Retina (tissue), 1 donor: ENCODE measurements at places on chromosomes 13 and 19.

- no peak for DNase-seq
Observed at GRCh38 chr19:1052349-1052975, 12.6 kb downstream of the ABCA7 start.

GRCh38 chr19:54411033-54411432 lies 4.2 kb upstream of the TTYH1 start:
- DNase-seq, result no peak

DNA sequence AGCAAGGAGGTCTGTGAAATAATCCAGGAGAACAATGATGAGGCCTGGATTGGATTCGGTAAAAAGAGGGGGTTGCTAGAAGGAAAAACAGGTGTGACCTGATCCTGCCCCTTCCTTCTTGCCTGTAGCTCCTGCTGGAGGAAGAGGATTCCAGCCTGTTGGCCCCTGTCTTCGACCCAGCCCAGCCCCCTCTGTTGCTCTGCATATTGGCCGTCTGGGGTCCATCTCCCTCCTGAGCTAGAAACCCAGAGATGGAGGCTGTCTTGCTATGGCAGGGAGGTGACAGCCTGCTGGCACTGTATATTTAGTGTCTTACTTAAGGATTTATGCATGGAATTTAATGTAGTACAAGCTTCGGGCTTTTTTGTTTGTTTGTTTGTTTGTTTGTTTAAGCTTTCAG lies 6.6 kb downstream of the DMRTC2 start:
- DNase-seq, result no peak

DNA sequence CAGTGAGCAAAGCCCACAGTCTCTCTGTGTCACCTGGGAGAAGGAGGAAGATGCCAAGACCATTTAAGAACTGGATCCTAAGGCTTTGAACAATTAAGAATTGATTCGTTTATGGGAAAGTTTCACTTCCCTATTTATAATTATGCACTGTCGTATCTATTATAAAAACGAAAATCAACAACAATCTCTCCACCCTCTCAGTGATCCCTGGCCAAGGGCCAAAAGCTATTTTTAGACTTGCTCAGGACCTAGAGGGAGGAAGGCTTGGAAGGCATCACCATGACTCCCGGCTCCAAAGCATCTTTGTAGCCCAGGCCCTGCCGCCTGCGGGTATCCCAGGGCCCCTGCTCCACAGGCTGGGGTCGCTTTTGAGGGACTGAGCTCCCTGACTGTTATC lies 1.3 kb downstream of the RHPN2 start:
- peak; percentile 38 for DNase-seq

- DNase-seq, result no peak
Observed at GRCh38 chr13:112955271-112955937, 13.6 kb upstream of the MCF2L start.

- no peak for DNase-seq
Observed at GRCh38 chr13:33207615-33207961, 78.0 kb downstream of the STARD13 start.

DNA sequence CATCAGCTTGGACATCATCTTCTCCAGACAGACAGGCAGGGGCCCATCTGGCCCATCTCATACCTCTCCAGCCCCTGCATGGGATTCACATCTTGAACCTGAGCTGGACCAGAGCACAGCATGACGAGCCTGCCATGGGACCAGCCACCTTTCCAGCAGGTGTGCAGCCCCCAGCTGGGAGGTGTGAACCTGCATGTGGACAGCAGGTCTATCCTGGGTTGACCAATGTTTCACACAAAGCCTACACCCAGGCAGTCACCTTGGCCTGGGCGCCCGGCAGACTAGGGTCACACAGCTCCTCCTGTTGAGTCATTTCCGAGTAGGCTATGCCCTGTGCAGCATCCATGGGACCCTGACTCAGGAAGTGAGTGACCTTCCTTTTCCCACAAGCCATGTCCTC lies 41.4 kb downstream of the MAU2 start:
- no peak for DNase-seq

GRCh38 chr19:11338569-11339253 lies 746 bp downstream of the RAB3D start:
- DNase-seq, result peak; percentile 35

DNA sequence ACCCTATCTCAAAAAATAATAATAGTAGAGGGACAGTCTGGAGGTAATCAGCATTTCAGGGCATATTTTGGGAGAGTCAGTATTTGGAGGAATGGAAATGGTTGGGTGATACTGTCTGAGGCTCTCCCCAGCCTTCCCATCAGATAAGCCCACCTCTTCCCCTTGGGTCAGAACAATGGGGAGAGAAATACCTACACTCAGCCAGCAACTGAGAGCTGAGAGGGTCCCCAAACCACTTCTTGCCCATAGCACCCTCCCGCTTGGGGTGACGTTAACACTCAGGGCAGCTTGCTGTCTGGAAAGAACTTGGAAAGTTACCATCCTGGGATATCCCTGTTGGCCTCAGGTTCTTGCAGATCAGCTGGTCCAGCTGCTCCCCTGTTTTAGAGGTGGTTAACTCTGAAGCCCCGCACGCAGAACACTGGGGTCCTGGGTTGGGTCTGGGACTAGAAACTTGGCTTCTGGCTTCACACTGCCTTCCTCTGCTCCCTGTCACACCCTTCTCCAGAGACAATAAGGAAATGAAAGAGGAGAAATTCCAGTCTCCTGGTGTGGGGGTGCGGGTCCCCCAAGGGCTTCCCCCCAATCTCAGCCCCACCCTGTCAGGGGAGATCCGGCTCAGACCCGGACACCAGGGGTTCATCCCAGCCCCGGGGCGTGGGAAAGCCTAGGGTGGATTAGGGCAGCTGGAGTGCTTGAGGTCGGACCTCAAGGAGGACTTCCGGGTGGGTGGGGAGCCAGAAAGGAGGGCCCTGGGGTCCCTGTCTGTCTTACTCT lies 2.5 kb downstream of the FOXA3 start:
- DNase-seq, result no peak

GRCh38 chr13:106517109-106517847 lies 18.2 kb downstream of the EFNB2 start:
- DNase-seq, result no peak

DNA sequence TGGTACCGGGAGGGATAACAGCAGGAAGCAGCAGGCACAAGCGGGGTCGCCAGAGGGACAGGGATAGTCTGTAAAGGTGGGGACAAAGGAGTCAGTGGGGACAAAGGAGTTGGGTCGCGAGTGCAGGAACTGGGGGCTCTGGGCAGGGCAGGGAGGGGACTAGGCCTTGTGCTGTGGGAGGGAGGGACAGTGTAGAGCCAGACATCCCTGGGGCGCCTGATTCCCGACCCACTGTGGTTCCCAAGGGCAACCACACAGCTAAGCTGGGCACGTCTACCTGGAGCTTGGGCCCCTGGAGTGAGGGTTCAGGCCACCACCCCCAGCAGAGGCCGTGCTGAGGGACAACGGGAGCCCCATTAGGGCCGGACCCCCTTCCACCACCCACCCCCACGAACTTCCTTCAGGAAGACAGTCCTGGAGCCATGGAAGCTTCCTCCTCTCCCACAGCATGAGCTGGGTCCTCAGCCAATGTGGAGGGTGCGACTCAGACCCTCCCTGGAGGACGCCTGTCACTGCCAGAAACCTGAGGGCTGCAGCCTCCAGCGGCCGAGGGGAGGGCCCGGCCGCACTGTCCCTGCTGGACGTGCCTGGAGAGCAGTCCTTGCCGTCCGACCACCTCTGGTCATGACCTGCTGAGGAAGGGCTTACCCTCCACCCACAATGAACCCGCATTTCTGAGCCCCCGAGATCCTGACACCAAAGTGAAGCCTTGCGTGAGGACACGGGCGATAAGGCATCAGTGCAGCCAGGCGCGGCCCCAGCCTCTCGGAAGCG lies 77.9 kb downstream of the SPACA7 start:
- DNase-seq, result peak; percentile 36

- DNase-seq, result no peak
Observed at GRCh38 chr13:98514288-98514687, 62.6 kb downstream of the STK24 start.

DNA sequence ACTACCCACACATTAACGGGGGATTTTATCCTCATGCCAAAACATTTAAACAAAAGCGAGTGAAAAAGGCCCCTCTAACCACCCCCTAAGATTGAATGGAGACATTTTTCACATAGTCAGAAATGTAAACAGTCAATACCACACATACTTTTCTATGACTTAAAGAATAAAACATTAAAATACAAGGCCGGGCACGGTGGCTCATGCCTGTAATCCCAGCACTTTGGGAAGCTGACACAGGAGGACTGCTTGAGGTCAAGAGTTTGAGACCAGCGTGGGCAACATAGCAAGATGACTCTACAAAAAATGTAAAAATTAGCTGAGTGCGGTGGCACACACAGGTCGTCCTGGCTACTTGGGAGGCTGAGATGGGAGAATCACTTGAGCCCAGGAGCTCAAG lies 47.3 kb downstream of the MPHOSPH8 start:
- no peak for DNase-seq

- DNase-seq, result no peak
Observed at GRCh38 chr19:5025027-5025426, 56.1 kb downstream of the KDM4B start.

DNA sequence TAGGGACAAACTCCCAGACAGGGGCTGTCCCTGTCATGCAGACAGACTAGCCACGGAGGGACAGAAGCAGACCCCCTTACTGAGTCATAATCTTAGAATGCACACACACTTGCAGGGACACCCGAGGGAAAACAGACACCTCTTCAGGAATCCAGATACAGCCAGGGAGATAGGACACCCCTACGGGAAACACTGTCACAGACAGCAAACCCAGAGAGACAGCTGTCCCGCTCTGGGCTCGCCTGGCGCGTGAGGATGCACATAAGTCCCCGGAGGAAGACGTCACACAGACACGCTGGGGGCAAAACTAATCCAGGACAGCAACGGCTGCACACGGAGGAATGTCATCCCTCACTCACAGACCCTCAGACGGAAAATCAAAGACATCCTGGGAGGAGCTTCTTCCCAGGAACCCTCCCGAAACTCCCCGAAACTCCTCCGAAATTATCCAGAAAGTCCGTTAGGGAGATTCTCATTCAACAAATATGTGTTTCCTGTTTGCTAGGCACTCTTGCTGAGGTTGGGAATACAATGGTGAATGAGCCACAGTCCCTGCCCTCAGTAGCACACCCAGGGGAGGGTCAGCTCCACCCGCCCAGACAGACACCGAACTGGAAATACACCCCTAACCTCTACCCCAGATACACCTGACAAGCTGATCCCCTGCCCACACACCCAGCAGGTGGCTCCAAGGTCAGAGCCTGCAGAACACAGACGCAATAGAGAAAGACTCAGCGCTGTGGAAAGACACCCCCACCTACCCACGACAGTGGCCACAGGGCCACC lies 15.2 kb upstream of the TOMM40 start:
- no peak for DNase-seq

DNA sequence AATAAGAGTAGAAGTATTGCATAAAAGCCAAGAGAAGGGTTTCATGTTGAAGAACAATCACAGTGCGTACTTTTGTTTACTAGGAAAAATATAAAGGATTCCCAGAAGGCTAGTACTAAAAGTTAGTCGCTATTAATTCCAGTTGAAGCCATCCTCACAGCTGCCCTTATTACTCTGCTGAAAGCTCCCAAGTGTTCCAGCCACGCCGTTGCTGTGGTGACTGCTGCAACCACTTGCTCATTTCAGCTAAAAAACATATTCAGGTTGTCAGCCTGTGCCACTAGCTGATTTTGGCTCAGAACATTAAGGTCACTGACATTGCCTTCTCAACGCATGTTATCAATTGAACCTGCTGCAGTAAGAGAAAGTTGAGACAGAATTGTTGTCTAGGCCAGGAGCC lies 87.1 kb upstream of the FNDC3A start:
- no peak for DNase-seq

- no peak for DNase-seq
Observed at GRCh38 chr13:96860882-96861281, 133.4 kb downstream of the OXGR1 start.

DNA sequence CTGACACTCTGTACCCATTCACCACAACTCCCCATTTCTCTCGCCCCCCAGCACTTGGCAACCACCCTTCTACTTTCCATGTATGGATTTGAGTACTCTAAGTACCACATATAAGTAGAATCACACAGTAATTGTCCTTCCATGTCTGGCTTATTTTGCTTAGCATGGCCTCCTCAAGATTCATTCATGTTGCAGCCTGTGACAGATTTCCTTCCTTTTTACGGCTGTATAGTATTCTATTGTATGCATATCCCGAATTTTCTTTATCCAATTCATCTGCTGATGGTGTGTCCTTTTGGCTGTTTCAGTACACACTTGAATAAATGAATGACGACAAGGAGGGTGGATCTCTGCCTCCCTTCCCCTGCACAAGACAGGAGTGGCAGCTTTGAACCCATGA lies 95.1 kb downstream of the ZNF536 start:
- DNase-seq, result no peak

- no peak for DNase-seq
Observed at GRCh38 chr13:114122127-114122511, 10.3 kb downstream of the RASA3 start.

DNA sequence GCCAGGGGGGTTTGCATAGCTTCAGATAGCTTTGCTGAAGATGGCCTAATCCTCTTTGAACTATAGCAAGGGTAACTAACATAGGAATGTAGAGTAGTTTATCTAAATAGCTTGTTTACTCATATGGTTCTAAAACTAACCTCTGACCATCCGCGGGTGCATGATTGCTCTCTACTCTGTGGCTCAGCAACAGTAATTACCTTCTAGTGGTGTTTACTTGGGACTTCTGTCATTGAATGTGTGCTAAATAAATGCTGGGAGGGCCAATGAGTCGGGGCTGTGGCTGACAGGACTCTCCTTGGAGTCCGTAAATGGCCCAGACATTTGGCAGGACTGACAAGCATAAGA lies 1461.9 kb downstream of the UQCRFS1 start:
- DNase-seq, result no peak

DNA sequence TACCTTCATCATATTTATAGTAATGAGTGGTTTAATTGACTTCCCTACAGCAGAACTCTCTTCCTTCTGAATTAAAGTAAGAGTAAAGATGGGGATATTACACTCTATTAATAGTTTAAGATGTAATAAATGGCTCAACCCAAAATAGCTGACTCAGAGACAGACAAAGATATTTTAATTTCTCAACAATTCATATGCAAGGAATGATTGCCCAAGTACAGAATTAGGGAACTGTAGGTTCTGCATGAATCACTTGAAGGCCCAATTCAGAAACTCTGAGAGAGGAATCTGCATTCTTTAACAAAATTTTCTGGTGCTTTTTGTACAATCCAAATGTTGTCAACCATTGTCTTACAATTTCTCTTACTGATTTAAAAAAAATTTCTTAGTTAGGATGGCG lies 42.9 kb upstream of the PCDH9 start:
- DNase-seq, result no peak
